GM23338 (cell line): ENCODE measurements at places on chromosomes 5 and 9. TPM values are rescaled to one million over a fixed set of nuclear protein-coding genes. Genes with fewer than 3 reads are reported as not detected.

- no peak for DNase-seq
- no peak overlapping the region for H3K4me3 ChIP-seq
- H3K27me3 ChIP-seq: no peaks in the 10 kb centered on the region
- no peak overlapping the region for H3K27ac ChIP-seq
- no peaks in the 10 kb centered on the region for H3K36me3 ChIP-seq
- no peaks in the 10 kb centered on the region for H3K4me1 ChIP-seq
These were observed 30.2 kb downstream of the GFM2 start for GRCh38 chr5:74736759-74737158.

Gene ASPN
- polyA plus RNA-seq: 0.82 and 0.99 TPM in 2 replicates

GRCh38 chr9:124477211-124477647, 27.0 kb downstream of the ADGRD2 start:
- peaks cover 19% of the 10 kb centered on the region for H3K4me1 ChIP-seq
- peaks cover 49% of the 10 kb centered on the region for H3K27me3 ChIP-seq
- H3K4me3 ChIP-seq: peak overlapping the region; percentile 55
- H3K36me3 ChIP-seq: no peaks in the 10 kb centered on the region
- H3K27ac ChIP-seq: no peak overlapping the region

DNA sequence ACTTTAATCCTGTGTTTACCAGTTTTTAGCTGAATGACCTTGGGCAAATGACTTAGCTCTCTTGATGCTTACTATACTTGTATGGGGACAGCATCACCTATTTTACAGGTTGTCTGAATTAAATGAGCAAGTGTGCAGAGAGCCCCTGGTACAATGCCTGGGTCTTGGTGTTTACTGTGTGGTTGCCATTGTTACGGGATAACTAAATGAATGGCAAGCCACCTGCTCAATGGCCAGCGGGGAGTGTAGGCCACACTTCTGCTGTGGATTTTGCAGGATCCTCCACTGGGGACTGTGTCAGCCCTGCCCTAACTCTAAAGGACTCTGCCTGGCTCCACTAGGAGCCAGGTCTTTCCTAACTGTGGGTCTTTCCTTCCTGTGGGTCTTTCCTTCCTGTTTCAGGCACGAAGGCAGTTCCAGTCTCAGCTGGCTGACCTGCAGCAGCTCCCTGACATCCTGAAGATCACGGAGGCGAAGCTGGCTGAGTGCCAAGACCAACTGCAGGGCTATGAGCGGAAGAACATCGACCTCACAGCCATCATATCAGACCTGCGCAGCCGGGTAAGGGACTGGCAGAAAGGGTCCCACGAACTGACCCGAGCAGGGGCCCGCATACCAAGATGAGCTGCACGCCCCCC, 10.3 kb upstream of the GLE1 start:
- peaks cover 6% of the 10 kb centered on the region; the same call in 1 of the 2 replicates for H3K36me3 ChIP-seq
- no peak for DNase-seq
- H3K4me1 ChIP-seq: no peaks in the 10 kb centered on the region
- H3K27me3 ChIP-seq: no peaks in the 10 kb centered on the region

- no peak for DNase-seq
- H3K27ac ChIP-seq: no peak overlapping the region
- no peak overlapping the region for H3K4me3 ChIP-seq
- peaks cover 24% of the 10 kb centered on the region; the same call in 1 of the 2 replicates for H3K4me1 ChIP-seq
- H3K27me3 ChIP-seq: no peaks in the 10 kb centered on the region
These were observed 127.6 kb downstream of the SLIT3 start for GRCh38 chr5:169173372-169173771.

Gene PCA3
- 0.57 and 0.76 TPM in 2 replicates for polyA plus RNA-seq
